Mammary epithelial cell (primary cell): ENCODE measurements at places on chromosomes 3 and 15. TPM values are rescaled to one million over a fixed set of nuclear protein-coding genes. Genes with fewer than 3 reads are reported as not detected.

ATR gene
- 21.4 and 31.1 TPM in 2 replicates for total RNA-seq

PRTG gene
- 4.3 TPM for total RNA-seq

DNA sequence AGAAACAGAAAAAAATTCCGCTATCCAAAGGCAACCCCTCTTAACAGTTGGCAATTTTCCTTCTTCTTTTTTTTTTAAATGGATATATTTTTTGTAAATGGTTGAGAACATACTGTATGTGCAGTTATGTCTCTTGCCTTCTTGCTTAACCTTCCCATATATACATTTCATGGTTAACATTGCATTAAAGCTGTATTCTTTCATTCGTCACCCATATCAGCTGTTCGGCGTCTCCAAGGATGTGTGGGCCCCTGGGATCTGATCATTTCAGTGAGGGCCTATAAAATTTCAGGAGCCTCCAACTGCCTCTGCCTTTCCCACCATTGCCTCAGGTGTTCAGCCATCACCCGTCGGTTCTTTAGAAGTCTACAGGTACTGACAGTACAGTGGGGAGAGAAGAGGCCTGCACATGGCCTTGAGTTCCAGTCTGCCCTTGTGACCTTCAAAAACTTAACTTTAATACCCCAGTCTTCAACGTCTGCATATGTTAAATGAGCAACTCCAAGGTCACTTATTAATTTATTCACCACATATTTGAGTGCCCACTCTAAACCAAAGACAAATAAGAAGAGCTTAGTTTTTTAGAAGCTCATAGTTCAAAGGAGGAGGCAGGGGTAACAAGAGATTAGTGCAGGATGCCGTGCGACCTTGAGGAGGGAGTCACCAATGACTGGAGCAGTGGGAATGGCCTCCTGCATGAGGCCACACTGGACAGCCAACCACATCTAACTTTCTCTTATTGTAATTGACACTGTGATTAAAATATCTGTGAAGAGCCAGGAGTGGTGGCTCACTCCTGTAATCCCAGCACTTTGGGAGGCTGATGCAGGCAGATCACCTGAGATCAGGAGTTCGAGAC, 6.9 kb downstream of the ST6GAL1 start:
- no peak for DNase-seq

GRCh38 chr15:77386626-77387025, 33.3 kb downstream of the PEAK1 start:
- no peak for DNase-seq

GRCh38 chr3:13147344-13147743, 74.1 kb upstream of the IQSEC1 start:
- DNase-seq: no peak

GRCh38 chr3:32278714-32279113, 40.2 kb downstream of the CMTM8 start:
- peak; percentile 71 for DNase-seq

- DNase-seq: no peak
These were observed 228.8 kb downstream of the DIPK2A start for GRCh38 chr3:144200466-144200865.
